ENCODE measurements at places on chromosomes 3 and 15. TPM values are rescaled to one million over a fixed set of nuclear protein-coding genes. Genes with fewer than 3 reads are reported as not detected.

DNA sequence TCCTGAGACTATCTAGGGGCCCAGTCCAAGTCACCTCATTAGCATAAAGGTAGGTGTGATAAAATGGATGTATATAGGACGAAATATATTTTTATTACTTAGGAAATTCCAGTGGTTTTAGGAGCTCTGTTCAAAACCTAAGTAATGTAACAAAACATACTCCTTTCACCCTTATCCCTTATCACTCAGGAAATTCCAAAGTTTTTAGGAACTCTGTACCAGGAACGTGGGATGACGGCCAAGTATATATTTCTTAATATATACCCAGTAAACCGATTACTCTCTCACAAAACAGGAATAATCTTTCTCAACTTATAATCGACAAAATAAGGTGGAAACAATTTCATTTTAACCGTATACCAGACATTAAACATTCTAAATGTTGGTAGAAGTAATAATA lies 195.7 kb downstream of the ZPLD1 start:
- DNase-seq: no peak

GRCh38 chr3:151067158-151067557 lies 18.3 kb upstream of the MED12L start:
- DNase-seq: peak; percentile 42

DNA sequence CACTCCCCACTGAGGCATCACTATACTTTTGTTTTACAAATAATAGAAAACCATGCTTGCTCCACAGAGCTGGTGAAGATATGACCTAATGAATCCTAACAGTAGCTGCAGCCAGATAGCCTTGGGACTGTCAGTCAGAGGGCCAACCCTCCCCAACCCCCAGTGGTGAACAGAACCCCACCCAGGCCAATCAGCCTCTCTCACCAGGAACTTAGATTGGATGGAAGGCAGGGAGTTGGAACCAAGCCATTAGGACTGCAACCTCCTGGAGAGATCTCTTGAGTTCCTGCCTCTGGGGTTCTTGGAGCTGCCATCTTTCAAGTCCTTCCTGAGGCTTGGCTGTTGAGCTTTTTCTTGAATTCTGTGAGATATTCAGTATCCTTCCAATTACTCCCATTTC lies 3.0 kb upstream of the MRPS22 start:
- DNase-seq: no peak

DNA sequence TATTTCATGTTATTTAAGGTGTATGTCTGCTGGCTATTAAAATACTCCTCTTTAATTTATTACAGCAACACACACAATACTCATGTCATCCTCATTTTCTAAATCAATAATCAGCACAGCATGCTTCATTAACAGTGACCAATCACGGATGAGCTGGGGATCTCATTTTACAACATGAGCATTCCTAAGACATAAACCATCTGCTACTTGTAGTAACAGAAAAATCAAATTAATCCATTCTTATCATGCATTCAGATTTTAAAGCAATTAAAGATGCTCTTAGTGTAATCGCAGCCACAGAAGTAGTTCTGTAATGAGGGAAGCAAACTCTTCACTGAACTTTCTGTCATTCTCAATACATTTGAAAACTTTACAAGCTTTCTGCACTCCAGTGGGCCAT lies 191.1 kb downstream of the TBC1D5 start:
- no peak for DNase-seq

- no peak for DNase-seq
Observed at GRCh38 chr15:41981371-41982132, 9.2 kb upstream of the EHD4 start.

DNA sequence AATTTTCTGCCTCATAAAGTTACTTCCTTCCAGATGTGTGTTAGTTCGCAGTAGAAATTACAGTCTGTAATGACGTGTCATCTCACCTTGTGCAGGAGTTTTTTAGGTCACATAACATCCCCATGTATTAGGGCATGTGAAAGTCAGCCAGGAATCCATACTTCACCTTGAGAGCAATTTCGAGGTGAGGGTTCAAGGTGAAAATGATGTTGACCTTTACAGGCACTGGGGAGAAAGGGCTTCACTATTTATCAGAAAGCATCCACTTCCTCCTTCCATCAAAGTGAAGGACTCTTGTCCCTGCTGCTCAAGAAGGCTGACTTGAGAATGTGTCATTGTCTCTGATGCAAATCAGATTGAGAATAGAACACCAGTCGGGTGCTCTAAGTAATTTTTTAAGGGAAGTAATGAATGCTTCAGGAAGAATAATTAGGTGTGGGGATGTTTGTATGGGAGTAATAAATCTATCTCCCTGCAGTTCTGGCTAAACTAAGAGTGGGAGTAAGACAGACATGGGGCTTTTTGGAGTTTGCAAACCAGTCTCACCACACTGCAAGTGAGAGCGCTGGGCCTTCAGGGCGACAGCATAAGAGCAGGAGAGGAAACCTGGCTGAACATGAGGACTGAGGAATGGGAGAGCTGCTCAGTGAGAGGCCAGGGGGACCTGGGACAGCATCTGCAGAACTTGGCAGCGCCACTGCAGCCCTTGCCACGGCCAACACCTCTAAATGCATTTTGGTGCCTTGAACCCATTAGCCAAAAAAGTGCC lies 85.9 kb upstream of the IL12A start:
- no peak for DNase-seq

DNA sequence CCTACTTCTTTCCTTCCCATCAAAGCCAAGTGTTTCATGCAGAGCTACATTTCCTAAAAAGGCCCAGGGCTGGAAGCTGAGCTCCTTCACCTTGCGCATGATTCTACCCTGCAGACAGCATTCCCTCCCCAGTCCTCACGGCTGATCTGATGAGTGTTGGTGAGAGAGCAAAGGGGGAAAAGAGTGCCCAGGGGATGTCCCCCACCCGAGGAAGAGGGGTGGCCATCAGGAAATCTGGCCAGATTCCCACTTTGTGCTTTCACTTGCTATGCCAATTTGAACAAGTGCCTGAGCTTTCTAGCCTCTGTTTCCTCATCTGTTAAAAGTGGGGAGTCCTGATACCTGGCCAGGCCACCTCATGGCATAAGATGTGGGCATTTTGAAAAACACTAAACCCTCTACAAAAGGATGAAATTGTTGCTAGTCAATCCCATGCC lies 231.0 kb upstream of the TLE3 start:
- no peak for DNase-seq

GRCh38 chr3:98563661-98564281 lies 29.6 kb downstream of the CPOX start:
- DNase-seq: no peak

DNA sequence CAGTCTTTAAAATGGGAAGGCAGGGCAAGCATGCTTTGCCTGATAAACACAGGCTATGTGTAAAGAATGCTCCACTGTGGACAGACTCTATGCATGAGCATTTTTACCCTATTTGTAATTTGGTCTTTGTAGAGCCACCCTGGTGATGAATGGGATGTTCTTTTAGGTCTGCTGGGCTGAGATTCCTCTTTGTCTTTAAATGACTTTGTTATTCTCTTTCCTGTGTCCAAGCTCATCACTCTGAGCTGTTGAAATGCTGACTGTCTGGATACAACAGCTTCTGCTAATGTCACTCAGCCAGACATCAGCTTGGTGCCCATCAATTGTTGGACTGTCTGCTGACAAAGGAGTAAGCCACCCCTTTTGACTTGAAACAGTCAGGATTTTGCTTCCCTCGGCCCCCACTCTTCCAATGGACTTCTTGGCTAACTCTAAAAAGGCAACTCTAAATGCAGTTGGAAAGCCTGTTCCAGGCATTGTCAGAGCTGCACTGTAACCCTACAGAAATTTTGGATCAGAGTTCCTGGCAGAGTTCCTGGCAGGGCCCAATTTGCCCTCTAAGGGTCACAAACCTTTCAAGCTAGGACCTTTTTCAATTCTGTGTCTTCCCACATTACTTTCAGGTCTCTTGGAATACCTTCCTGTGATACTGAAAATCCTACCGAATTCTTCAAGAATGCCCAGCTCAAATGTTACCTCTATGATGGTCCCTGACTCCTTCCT lies 40.5 kb upstream of the EIF1B start:
- DNase-seq: no peak

DNA sequence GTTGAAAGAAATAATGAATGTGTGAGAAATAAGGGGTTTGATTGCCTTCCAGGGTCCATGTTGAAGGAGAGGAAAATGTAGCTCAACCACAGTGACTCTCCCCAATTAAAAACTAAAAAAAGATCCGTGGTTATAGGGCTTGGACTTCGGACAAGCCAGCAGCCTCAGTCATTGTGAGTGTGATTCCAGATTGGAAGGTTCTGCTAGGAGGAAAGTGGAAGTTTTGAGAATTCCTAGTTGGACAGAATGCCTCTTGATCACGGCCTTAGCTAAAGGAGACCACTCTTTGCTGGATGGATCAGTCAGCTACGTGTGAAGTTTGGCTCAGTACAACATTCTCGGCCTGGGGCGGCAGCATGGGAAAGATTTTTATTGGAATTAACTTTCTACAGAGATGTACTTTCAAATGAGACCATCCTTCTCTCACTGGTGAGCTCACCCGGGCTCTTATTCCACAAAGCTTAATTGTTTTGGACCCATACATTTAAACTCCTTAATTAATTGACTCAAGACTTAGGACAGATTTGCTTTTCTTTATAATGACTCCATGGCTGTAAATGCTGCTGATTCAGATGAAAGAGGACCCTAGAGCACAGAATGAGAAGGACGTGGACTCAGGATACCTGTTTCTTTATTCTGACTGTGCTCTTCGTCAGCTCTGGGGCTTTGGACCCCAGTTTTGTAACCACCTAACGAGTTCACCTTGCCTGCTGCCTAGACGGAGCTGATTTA lies 27.5 kb downstream of the FLNB start:
- DNase-seq: no peak

The CYP1A2 gene
- 0.09 TPM for polyA plus RNA-seq

DNA sequence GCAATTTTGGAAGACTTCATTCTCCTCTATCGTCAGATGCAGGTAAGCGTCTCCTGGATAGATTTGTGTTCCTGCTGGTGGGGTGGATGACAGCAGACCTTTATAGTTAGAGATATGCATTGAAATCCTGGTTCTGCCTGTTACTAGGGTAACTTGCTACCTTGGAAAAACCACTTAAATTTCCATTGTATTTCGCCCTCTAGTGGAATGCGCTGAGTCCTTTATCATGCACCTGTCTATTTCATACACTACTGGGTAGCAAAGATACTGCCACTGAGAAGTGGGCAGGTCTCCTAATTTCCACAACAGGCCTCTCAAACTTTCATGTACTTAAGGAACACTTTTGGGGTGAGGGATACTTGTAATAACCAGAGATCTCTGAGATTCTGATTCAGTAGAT lies 209.5 kb upstream of the SUCLG2 start:
- DNase-seq: peak; percentile 32

The IL17RE gene
- polyA plus RNA-seq: 36.3 TPM

DNA sequence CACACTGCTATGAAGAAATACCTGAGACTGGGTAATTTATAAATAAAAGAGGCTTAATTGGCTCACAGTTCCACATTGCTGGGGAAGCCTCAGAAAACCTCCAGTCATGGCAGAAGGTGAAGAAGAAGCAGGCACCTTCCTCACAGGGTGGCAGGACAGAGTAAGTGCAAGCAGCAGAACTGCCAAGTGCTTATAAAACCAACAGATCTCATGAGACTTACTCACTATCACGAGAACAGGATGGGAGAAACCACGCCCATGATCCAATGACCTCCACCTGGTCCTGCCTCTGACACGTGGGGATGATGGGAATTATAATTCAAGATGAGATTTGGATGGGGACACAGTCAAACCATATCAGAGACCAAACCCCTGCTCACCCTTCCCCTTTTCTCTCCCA lies 75.0 kb downstream of the TRIM69 start:
- peak; percentile 24 for DNase-seq
